Stimulated activated CD4-positive, alpha-beta T cell treated with anti-CD3 and anti-CD28 coated beads, Interleukin-4, amount 100 ng/mL, for 1 hour (primary cell): ENCODE measurements at places on chromosomes 7 and 10.

- no peak for DNase-seq
Measured at GRCh38 chr7:116169060-116169459, 41.3 kb upstream of the TES start.

DNA sequence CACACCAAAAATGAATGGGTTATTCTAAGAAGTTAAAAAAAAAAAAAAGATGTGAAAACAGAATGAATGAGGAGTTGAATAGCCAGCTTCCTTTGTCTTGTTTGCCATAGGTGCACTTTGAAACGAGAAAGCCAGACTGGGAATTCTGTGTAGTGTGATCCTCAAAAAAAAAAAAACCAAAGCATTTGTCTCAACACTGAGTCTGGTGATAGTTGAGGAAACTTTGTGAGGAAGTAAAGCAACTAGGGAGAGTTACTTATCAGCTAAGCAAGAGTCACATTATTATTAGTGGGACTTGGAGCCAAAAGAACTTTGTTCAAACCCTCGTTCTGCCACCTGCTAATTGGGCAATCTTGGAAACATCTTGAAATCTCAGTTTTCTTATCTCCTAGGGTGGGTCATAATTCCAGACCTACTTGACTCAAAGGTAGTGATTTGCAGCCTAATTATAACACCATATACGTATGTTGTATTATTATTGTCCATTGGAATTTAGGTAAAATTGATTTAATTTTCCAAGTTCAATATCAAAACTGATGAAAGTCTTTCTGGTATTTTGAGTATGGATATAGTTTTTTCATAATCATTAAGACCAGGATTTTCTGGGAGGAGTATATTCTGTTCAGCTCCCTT, 99.8 kb upstream of the GJD4 start:
- no peak for DNase-seq

- DNase-seq: no peak
Measured at GRCh38 chr7:78139335-78139734, 340.8 kb downstream of the PHTF2 start.

GRCh38 chr10:60304829-60305379, 84.8 kb downstream of the ANK3 start:
- DNase-seq: no peak

DNA sequence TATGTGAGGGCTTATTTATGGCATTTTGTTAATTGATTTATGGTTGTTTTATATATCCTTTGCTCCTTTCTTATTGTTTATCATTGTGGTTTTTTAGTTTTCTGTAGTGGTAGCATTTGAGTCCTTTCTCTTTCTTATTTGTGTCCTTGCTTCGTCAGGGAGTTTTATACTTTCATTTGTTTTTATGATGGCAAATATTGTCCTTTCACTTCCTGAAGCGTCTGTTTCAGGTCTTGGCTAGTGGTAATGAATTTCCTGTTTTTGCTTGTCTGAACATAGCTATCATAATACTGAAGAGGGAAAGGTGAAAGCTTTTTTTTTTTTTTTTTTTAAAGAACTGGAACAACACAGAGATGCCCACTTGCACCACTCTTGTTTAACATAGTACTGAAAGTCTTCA, 228.2 kb downstream of the ATRNL1 start:
- no peak for DNase-seq

- DNase-seq: no peak
Measured at GRCh38 chr7:149827089-149827981, 10.8 kb upstream of the ZNF862 start.
